Spinal cord (tissue), 10 donors: ENCODE measurements at places on chromosomes 7 and 10. TPM values are rescaled to one million over a fixed set of nuclear protein-coding genes. Genes with fewer than 3 reads are reported as not detected.

DNA sequence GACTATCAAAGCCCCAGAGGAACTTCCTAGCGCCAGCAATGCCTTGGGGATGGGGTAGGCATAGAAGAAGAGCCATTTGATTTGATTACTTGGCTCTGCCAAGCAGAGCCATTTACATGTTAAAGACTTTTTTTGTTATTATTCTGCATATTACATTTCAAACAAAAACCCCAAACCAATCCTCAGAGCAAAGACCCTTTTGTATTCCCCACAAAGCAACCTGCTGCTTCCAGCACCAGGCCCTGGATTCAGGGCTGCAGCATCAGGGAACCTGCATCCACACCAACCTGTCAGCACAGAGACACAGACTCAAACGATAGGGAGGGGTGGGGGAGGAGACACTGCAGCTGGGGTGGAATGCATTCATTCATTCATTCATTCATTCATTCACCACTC, 73.2 kb downstream of the GRID1 start:
- DNase-seq = no peak

DNA sequence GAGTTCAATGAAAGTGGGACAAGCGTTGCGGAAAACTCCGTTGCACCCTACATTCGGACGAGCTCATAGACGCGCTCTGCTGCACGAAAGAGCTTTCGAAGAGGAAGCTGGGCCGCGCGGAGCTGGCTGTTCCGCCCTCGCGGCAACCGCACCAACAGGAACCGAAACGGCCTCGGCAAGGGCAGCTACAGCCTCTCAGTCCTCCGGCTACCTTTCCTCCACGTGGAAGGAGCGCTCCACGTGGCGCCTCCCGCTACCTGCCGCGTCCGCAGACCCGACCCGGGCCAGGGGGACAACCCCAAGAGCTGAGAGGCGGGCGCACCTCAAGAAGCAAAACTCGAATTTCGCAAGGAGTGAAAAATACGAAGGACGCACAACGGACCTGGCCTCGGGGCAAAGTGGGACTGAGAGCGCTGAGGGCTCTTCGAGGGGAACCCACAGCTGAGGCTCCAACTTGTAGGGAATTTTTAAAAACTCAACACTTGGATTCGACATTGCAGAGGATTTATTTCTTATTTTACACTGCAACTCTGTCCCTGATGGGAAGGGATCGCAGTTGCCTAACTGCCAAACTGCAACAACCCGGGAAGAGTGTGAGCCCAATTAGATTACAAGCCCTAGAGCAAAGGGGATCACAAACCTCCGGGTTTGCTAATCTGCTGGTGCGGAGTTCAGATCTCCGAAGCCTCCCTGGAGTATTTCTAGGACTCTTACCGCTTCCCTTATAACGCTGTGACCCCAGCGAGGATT, 1.4 kb downstream of the HPSE2 start:
- peak; percentile 78 for DNase-seq

DNA sequence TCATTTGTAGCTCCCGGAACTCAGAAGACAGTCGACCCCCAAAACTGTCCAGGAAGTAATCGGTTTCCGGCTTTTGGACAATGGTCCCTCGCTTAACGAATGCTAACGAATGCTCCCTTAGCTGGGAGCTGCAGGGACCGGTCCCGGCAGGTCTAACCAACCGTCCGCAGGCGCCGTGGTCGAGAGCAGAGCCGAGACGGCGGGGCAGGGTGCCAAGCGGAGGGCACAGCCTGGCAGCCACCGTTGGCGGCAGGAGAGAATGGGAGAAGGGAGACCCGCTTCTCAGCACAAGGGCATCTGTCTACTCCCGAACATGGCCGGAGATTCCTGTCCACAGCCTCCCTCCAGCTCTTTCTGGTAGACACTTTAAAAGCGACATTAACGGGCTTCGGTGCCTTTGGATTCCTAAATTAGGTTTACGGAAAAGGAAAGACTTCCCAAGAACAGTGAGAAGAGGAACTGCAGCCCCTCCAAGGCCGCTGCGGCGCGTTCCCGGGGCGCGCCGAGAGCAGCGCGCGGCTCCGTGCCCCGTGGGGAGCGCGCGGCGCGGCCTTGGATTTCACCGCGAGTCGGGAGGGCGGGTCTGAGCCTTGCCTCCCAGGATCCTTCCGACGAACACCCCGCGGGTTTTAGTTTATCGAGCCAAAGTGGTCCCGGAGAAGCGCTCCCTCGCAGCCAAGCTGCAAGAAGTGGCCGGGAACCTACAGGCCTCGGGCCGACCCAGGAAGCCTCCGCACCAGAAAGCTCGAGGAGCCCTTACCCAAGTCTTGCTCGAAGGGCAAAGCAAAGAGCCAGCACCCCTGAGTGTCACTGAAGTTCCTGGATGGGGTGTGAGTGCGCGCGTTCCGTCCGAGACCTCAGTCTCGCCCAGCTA, 3.6 kb upstream of the TBX20 start:
- no peak for DNase-seq

GRCh38 chr10:111076682-111077478, at the start of gene ADRA2A:
ADRA2A (plus strand) TSS chr10:111077029; CDS start chr10:111077997, 968 bp downstream.
- DNase-seq = peak; percentile 91

DNA sequence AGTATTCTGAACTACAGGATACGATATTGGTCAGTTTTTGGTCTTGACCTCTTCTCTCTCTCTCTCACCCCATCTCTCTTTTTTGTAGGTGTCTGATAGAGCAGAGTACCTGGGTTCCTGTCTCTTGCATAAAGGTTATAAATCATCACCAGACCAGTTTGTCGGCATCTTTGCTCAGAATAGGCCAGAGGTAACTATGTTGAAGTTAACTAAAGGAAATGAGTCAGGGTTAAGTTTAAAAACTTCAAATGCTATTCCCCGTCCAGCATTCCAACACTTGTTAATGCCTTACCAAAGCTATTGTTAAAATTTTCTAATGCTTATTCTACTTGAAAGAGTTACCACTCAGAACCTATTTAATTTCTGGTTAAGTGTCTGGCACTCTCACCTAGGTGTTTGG, 30.7 kb downstream of the ACSL5 start:
- no peak for DNase-seq

DNA sequence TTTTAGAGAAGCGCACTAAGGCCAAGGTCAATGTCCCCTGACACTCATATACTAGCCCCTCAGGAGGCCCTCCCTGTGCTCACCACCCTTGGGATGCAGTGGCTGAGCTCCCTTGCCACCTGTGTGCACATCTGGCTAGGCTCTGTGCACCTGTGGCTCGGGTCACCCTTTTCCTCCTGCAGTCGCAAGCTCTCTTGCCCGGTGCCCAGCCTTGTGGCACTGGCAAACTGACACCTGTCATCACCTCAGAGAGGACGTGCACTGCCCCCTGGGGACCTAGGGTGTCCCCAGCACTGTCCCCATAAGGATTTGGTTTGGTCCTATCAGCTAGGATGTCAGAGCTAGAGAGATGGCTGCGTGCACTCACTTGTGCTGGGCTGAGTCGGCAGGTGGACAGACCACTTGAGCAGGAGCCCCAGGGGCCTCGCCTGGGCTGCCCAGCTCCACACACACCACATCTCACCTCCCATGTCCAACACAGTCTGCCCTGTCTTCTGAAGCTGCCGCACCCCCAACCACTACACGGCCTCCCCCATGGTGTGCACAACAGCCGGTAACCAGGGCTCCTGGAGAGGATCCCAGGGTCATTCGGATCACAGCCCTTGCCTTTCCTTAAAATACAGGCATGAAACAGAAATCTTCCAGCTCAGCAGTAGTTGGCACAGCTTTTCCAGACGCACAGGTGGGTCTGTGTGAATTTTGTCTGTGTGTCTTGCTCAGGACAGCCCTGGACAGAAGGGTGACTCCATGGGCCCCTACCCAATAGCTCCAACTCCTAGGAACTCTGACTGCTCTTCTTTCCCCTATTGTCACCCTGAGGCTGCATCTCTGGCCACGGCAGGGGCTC, 111.0 kb downstream of the GRID1 start:
- DNase-seq = no peak

- no peak for DNase-seq
Observed at GRCh38 chr7:3204526-3204925, 96.5 kb upstream of the SDK1 start.

DNA sequence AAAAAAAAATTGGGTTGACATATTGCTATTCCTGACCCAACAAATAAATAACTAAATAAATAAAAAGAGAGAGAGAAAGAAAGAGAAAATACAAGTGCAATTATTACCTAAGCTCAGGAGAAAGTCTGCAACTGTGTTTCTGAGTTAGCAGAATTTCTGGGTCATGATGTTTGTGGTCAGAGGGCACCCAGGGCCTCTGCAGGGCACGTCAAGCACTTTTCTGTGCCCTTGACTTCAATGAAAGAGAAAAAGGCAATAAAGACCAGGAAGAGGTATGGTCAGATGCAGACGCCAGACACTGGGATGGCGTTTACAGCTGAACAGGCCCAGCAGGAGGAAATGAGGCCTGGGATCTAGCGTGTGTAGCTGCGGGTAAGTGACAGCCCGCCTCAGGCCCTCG, 160.9 kb upstream of the GDF10 start:
- DNase-seq = no peak

DNA sequence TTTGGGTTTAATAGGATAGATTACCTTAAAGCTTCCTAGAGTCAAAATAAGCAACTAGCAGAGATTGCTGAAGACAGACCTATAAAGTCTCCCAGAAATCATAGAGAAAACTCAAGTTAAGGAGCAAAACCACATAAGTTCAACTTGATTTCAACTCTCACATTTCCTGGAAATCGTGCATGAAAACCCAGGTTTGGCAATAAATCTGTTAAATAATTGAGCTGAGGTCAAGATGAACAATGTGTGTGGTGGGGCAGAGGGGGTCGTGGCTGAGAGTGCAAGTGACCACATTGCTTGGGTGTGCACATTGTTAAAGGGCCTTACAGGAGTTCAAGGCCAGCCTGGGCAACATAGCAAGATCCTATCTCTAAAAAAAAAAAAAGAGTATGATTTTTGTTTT, 636.5 kb downstream of the GALNT17 start:
- DNase-seq = no peak

DNA sequence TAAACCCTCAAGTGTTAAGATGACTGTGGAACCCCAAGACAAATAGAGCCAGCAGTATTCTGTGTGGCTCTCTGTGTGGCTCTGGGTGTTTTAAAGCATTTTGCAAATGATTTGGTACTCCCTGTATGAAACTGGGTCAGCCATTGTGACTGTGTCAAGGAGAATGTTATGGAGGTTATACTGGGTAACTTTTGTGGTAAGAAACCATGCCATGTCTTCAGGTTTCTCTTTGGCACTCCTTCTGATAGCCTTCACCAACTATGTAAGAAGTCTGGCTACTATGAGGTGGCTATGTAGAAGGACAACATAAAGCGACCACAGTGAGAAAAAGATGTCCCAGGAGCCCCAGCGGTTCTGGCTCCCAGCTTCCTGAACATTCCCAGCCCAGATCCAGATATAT, 226.6 kb upstream of the RHOBTB1 start:
- DNase-seq = no peak

DNA sequence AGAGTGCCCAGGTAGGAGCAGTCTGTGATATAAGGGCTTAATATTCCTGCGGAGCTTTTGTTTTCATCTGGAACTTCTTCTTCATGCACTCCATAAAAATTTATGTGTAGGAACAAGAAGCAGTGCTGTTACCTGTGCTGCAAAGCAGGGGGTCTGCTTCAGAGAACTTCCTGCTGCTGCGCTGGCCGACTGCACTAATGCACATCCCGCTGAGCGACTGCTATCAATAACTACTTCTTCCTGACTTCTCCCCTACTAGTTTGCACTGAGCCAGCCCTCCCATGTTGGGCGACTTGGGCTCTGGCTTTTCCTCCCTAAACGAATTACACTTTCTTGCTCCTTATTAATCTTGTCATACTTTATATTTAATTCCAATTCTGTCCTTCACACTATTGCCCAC, 150.3 kb downstream of the NEBL start:
- DNase-seq = no peak

GRCh38 chr10:59682986-59683937, 26.4 kb downstream of the SLC16A9 start:
- no peak for DNase-seq

LRRN3 gene
- total RNA-seq = 39.6 TPM

FAM25A gene
- not detected for total RNA-seq
